ENCODE measurements at places on chromosomes 1 and 21. TPM values are rescaled to one million over a fixed set of nuclear protein-coding genes. Genes with fewer than 3 reads are reported as not detected.

Gene LPAR3
- total RNA-seq: not detected

Gene ANGPTL1
- not detected for total RNA-seq

Gene BTBD19
- total RNA-seq: 19.8 TPM

Gene AMY1A
- not detected for total RNA-seq

Gene THRAP3
- 164 TPM for total RNA-seq

Gene CIART
- 4.2 TPM for total RNA-seq

Gene C1orf185
- total RNA-seq: not detected

Gene MIXL1
- not detected for total RNA-seq

Gene PLCH2
- total RNA-seq: 2.8 TPM

Gene NME7
- 23.4 TPM for total RNA-seq

Gene DNAJC28
- total RNA-seq: 0.16 TPM

Gene MR1
- 13.8 TPM for total RNA-seq

Gene HUNK
- 0.55 TPM for total RNA-seq

DNA sequence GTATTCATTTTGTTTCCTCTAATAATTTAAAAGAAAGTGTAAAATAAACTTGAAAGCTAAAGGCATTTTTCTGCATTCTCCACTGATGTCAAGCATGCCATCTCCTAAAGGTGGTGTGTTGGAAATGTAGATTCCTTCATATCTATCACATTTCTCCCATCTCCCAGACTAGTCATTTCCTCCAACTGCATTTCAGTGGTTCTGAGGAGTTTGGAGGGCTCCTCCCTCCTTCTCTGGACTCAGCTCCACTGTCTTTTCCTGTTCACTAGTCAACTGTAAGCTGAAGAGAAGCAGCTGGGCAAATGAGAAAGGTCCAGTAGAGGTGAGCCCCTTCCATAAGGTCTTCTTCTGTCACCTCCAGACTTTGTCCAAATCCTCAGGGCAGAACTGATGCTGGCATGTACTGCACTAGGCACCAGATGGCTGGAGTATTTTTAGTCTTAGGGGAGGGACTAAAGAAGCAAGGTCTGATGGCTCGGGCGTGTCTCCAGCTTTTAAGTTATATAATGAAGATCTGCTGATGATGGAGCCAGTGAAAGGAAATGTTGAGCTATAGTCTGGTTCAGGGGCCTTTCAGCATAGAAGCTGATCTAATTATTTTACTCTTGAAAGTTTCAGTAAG, 186.1 kb downstream of the NTNG1 start:
- DNase-seq: no peak

DNA sequence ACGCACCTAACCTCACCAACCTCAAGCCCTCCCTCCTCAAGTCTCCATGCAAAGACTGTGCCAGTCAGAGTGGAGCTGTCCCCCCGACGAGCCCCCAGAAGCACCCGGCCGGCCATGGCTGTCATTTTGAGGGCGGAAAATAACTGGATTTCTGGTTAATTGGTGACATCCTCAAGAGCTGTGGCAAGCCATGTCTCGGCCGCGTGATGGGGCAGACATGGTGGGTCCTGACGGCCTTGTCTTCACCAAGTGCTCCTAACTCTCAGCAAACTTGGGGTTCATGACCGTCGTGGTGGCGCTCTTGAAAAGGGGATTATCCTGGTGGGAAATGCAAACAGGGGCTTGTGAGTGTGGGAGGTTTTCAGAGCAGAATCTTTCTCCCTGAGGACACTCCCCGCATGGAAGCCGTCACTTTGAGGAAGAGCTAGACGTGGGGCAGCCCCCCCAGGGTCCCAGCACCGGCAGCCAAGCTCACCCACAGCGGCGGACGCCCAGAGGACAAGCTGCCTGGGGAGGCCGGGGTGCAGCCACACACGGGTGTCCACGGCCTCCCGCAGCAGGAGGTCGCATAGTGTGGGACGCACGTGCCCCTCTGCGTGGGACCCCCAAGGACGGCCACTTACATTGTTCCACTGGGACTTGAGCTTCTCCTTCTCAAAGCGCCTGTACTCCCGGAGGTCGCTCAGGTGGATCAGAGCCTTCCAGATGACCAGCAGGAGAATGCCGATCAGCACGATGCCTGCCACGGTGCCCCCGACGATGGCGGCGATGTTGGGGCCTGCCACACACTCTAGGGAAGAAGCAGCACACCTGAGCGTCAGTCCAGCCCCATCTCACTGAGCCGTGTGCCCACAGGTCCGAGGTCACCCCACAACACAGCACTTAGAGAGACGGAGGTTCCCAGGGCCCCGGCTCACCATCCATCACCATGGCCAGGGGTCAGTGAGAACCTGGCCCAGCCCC, 12.9 kb upstream of the PTTG1IP start:
- DNase-seq: no peak

GRCh38 chr1:24091971-24092482, 19.9 kb downstream of the MYOM3 start:
- no peak for DNase-seq

DNA sequence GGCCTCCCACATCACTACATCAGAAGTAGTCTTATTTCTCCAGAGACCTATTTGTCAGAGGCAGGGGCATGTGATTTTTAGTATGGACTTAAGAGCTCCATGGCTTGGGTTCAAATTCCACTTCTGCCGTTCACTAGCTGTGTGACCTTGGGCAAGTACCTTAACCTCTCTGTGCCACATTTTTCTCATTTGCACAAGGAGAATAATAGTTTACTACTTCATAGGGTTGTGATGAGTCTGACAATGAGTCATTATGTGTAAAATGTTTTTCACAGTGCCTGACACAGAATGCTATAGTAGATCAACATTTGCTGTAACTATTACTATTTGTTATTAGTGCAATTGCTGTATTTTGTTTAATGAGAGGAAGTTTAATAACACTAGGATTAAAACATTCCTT, 200.6 kb downstream of the PRDM2 start:
- no peak for DNase-seq

- peak; percentile 81 for DNase-seq
Measured at GRCh38 chr21:42424914-42425541, 21.3 kb downstream of the UBASH3A start.

DNA sequence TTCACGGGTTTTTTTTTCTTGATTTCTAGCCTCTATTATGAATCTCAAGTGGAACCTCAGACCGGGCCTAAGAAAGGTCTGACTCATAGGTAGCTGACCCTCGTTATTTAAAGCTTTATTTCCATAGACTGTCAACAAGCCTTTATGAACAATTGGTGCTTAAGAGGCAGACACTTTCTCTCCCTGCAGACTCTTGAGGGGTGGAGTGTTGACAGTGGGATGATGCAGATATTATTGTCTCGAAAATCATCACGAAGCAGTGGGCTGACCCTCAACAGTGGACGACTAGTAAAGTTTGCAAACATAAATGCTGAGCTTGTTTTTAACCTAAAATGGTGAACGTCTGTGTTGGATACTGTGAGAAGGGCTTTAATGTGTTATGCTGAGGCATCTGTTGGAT, 1.8 kb downstream of the SFT2D2 start:
- DNase-seq: no peak

DNA sequence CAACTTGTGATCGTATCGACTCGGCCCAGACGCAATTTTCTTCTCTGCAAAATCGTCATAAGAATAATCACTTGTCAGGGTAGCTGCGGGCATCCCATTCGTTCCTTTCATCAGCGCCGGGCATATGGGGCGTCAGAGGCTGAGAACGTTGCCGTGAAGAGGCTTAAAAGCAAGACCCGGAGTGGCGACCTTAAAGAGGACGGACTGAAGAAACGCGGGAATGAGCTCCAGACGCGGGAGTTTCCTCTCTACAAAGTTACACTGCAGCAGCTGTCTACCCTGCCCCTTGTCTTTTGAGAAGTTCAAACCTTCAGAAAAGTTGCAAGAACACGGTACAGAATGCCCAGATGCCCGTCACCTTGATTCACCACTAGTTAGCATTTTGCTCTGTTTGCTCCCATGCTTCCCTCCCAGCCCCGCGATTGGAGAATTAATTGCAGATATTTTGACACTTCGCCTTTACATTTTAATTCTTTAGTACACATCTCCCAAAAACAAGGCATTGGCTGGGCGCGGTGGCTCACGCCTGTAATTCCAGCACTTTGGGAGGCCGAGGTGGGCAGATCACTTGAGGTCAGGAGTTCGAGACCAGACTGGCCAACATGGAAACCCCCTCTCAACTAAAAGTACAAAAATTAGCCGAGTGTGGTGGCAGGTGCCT, 967 bp downstream of the CENPS start:
- DNase-seq: no peak

DNA sequence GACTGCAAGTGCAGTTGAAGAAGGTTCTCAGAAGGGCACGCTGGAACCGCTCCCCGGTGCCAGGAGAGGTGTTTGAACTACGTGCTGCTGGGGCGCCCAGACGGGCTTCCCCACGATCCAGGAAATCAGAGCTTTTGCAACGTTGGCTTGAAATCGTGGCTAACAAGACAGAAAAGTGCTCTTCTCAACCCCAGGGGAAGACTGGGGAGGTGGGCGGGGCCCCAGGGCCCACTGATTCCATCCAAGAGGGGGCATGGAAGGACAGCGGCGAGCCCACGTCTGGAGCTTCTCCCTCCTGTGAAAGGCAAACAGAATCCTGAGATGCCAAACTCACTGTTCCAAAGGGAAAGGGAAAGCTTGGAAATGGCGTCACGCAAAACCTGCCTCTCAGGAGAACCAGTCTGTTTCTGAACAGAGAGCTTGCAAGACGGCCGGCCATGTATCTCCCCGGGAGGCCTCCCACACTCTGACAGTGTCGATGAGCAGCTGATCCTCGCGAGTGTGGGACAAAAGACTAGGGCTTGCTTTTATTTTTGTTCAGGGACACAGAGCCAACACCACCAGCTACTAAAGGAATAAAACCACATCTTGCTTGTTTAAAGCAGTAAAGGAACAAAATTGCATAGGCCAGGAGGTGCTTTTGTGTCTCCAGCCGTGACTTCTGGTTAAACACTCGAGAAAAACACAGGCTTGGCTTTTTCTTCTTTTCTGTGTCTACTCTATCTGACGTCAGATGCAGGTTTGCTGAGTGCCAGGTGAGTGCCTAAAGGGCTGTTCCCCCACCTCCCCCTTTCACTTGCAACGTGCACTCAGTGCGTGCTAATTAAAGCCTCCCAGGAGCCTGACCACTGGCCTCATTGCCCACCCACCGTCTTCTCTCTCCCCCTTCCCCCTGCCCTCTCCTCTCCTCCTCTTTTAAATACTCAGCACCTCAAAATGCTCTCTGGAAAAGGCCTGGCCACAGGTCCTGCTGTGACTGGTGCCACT, 41.5 kb downstream of the LRRC3 start:
- DNase-seq: no peak

DNA sequence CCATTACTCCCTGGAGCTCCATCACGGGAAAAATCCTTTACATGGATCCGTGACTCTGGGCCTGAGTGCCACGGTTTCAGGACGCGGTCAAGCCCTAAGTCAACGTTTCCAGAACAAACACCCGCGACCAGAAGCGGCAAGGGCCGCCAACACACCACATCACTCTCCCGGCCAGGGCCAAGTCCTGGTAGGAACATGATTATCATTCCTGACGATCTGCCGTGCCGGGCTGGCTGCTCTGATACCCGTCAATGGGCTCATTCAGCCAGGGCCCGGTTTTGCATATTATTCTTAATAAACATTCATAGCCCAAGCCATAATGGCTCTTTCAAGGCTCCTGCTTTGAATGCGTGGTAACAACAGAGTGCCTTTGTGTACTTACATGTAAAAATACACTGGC, 44.6 kb upstream of the SIM2 start:
- DNase-seq: no peak

DNA sequence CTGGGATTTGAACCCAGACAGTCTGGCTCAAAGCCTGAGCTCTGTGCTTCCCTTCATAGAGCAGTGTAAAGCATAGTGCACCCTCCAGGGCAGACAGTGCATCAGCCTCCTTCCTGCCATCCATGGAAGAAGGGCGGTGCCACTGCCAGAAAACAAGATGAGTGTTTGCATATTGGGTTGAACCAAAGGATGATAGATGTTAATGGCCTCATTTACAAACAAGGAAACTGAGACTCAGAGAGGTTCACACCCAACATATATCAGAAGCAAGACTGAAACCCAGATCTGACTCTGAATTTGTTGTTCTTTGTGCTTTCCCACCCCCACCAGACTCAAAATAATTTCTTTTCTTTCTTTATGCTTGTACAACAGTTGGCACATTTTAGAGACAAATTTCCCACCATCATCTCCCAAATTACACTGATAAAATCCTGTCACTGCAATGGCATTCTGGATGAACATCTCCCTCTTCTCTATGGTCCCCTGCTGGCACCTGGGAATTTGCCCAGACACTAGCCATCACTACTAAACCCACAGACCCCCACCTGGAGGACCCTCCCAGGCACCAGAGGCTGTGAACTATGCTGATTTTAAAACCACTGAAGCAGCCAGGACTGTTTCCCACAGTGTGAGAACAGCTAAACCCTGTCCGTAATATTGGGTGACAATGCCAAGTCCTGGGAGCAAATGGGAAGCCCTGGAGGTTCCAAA, 45.4 kb upstream of the MPZL1 start:
- DNase-seq: no peak

- DNase-seq: no peak
Measured at GRCh38 chr1:211370669-211371068, 44.0 kb downstream of the TRAF5 start.

- DNase-seq: no peak
Measured at GRCh38 chr1:216898801-216899200, 175.6 kb upstream of the ESRRG start.

DNA sequence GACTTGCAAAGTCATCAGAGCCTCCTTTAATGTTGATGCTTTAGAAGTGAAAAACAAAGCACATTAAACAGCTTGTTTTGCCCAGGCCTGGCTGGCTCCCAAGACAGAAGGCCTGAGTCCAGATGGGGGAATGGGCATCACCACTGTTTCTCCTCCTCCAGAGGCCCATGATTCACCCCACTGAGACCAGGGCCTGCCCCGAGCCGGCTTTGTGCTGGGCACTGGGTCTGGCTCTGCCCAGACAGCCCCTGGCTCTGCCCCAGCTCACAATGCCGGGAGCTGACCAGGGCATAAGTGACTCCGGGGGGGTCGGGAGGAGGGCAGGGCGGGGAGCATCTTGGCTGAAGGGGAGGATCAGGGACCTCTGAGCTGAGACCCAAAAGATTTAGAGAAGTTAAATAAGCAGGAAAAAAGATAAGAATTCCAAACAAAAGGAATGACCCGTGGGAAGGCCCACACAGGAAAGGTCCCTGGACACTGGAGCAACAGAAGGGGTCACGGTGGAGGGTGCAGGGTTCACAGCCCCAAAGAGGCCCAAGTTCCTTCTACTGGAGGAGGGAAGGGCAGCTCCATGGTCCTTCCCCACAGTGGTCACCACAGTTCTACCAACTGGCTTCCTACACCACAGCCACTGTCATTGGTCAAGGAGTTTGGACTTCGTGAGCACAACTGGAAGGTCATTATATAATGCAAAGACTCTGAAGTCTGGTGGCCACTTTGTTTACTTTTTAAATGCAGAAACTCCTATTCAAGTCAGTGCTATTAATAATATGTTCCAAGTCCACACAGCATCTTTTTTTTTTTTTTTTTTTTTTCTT, 5.5 kb downstream of the C2CD2 start:
- no peak for DNase-seq

- no peak for DNase-seq
Measured at GRCh38 chr1:64848136-64848535, 103.3 kb downstream of the RAVER2 start.

- no peak for DNase-seq
Measured at GRCh38 chr1:244234009-244234643, 183.0 kb downstream of the ZBTB18 start.

- DNase-seq: no peak
Measured at GRCh38 chr1:91505086-91505485, 4.4 kb downstream of the CDC7 start.

Measured in activated T-helper 2 cell treated with anti-CD3 and anti-CD28 coated beads, Interferon-gamma antibody, Interleukin-2, Interleukin-4, amounts not matched to agents 10 μg/mL and 5 μg/mL and 100 μg/mL, durations not matched to agents 14 hours and 24 hours and 36 hours (primary cell).